CD4-positive, alpha-beta memory T cell (primary cell): ENCODE measurements at places on chromosomes 12 and 14. TPM values are rescaled to one million over a fixed set of nuclear protein-coding genes. Genes with fewer than 3 reads are reported as not detected.
A peak's percentile ranks its signal among the peaks of the same experiment; 100 is the strongest.

- H3K27me3 ChIP-seq, result no peaks in the 10 kb centered on the region
- no peak for DNase-seq
- H3K4me1 ChIP-seq, result peaks cover 66% of the 10 kb centered on the region
Observed at GRCh38 chr12:31726575-31726974, 2.2 kb downstream of the AMN1 start.

DNA sequence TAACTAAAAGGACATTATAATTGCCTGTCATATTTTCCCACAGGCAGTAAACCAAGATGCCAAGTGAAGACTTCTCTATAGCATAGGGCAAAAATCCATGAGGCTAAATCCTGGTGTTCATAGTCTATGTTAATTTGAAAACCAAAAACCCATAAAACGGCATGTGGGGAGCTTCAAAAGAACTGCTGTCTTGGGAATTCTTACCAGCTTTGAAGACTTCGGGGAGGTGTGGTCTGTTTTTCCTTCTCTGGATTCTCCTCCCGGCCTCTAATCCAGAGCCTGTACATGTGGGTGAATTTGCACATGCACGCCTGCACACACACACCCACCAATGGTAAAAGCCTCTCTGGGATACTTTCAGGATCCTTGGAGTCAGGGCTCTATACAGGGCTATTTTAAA is 61.9 kb upstream of the IFNG-AS1 start:
- no peak for DNase-seq
- H3K4me3 ChIP-seq, result no peak overlapping the region
- H3K4me1 ChIP-seq, result no peaks in the 10 kb centered on the region
- no peaks in the 10 kb centered on the region for H3K36me3 ChIP-seq

GRCh38 chr14:75222208-75222701 is 45.8 kb upstream of the TMED10 start:
- no peak for DNase-seq
- peaks cover 3% of the 10 kb centered on the region for H3K4me1 ChIP-seq
- no peak overlapping the region for H3K4me3 ChIP-seq

DNA sequence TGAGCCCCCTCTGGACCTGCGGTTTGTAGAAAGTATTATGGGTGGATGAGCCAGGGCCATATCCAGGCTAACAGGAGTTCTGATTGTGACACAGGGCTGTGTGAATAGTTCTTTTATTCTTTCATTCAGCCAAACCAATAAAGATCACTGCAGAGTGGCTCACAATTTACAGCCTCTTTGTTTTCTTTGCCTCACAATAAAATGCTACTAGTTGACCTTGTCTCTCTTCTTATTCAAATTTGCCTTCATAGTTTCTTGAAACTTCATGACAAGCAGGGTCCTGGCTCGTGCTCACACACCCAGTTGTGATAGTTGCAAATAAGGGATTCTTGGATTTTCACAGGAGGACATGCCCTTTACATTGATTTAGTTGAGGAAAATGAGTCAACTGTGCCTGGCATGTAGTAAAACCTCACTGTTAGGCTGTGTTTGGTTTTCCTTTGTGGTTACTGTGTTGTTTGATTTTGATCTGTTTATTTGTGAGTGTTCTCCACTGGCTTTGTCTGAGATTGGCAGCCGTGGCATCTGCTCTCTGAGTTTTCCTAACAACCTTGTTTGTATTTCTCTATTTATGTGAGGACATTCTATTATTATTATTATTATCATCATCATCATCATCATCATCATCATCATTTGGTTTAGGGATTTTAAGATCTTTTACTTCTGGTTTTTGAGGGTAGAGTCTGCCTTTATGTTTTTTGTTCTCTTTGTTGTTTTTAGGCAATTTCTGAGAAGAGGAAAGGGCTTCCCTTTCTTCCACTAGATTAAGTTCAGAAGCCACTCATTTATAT is 2.7 kb upstream of the KRT6B start:
- H3K36me3 ChIP-seq, result no peaks in the 10 kb centered on the region
- no peak overlapping the region for H3K4me3 ChIP-seq
- H3K27me3 ChIP-seq, result no peaks in the 10 kb centered on the region
- H3K4me1 ChIP-seq, result no peaks in the 10 kb centered on the region

GRCh38 chr14:45698462-45699134 is 445.6 kb upstream of the MIS18BP1 start:
- no peaks in the 10 kb centered on the region for H3K4me1 ChIP-seq
- no peak overlapping the region for H3K4me3 ChIP-seq
- no peaks in the 10 kb centered on the region for H3K27me3 ChIP-seq
- no peak for DNase-seq

DNA sequence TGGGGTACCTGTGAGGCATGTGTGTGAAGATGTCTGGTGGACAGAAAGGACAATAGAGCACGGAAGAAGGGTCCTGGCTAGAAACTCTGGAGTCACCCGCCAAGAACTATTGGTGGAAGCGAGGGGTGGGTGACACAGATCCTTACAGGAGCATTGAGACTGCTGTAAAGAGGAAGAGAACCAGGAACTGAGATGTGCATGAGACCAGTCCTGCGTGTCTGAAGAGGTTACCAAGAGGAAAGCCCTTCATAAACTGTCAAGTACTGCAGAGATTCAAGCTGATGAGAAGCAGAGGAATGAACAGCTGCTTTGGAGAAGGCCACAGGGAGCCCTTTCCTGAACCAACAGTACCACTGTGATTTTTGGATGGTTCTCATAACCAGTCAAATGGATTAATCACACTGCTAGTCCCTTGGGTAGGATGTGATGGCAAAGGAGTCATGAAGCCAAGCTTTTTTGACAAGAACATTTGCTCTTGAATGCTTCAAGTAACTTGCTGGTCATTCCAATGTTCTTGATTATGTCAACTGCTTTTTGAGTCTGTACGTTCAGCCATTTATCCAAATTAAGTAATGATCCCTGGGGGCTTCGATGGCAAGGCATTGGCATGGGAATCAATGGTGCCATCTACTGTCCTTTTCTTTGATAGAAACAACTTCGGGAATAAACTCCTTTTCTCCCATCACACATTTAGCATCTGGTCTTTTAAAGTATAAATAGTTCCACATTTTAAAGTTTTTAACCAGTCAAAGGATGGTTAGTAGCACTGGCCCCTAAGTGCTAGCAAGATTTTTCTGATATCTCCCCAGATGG is 42.9 kb downstream of the GPR135 start:
- H3K27ac ChIP-seq, result no peak overlapping the region
- no peak for DNase-seq
- H3K4me3 ChIP-seq, result no peak overlapping the region
- no peaks in the 10 kb centered on the region for H3K4me1 ChIP-seq

- peaks cover 66% of the 10 kb centered on the region for H3K4me1 ChIP-seq
- no peak for DNase-seq
- H3K27me3 ChIP-seq, result no peaks in the 10 kb centered on the region
- peak overlapping the region; percentile 94 for H3K27ac ChIP-seq
- peaks cover 16% of the 10 kb centered on the region for H3K36me3 ChIP-seq
- H3K4me3 ChIP-seq, result peak overlapping the region; percentile 96
Observed at GRCh38 chr14:58296726-58297125, 1.6 kb upstream of the ARID4A start.

DNA sequence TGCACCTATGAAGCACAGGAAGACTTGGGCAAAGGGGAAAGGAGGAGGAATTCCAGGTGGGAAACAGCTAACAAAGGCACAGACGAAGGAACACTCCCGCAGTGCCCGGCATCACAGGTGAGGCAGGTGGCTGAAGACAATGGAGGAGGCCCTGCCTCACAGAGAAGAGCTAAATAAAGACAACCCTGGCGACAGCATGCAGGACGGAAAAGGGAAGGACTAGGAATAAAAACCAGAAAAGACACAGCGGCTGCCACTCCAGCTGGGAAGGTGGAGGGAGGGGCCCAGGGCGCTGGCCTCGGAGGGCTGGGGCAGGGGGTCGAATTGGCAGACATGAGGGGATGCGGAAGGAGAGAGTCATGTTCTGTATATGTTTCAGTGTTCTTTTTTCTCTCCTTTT is 43.0 kb upstream of the ANO2 start:
- DNase-seq, result no peak
- H3K4me1 ChIP-seq, result no peaks in the 10 kb centered on the region
- no peaks in the 10 kb centered on the region for H3K27me3 ChIP-seq
- H3K4me3 ChIP-seq, result no peak overlapping the region

DNA sequence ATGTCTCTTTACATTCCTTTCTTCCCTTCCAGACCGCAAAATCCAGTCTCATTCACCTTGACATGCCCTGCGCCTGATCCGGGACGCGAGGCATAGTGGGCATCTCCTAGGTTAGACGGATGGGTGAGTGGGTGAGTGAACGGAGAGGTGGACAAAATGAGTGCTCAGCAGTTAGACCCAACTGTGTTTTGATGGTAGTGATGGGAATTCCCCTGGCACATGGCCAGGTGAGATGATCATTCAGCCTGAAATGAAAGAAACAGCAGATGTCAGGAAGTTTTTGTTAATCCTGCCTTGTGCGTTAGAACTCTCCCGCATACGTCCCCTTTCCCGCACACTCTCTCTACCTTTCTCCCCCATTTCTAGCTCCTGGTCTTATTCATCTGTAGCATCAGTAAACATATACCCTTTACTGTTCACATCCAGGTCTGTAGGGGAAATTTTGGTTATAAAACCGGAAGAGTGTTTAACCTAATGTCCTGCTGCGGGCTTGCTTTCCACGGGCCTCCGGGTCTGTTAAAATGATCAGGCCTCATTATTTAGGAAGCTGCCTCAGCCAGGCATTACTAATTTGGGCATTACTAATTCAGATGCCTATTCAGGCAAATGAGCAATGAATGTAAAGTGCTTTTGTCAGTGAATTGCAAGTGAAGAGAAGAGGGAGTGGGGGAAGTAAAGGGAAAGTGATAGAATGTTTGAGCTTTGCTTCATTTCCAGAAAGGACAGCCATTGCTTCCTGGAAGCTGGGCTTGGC is 172.8 kb downstream of the ETV6 start:
- H3K4me1 ChIP-seq, result peaks cover 33% of the 10 kb centered on the region
- H3K4me3 ChIP-seq, result peak overlapping the region; percentile 9
- H3K27ac ChIP-seq, result peak overlapping the region; percentile 45
- no peaks in the 10 kb centered on the region for H3K27me3 ChIP-seq
- peak; percentile 47 for DNase-seq

ERG28 gene
- 13.9 TPM for total RNA-seq

LRRC43 gene
- not detected for total RNA-seq

BICDL1 gene
- total RNA-seq, result 143 TPM

SMOC1 gene
- total RNA-seq, result not detected
